Mucosa of descending colon (tissue), 3 donors: ENCODE measurements at places on chromosomes 11 and 22.

DNA sequence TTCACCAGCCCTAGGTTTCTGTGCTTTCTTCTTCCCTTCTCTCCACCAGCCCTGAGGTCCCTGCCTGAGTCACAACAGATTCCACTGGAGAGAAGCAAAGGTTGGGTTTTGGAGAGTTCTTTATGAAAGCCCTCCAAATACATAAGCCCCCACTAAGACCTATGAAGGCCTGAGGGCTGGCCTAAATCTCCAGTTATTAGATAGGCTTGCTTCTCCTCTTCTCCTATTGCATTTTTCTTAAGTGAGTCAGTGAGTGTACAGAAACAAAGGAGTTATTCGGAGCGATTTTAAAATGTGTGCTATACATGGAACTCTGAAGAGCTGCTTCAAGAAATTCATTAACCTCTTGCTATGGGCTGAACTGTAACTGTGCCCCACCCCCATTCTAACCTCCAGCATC, 1057.3 kb downstream of the OPCML start:
- DNase-seq = no peak

- DNase-seq = no peak
Measured at GRCh38 chr22:44108806-44109385, 71.8 kb upstream of the PARVG start.

GRCh38 chr22:38141217-38141973, 30.9 kb upstream of the BAIAP2L2 start:
- no peak for DNase-seq

- DNase-seq = peak; percentile 4
Measured at GRCh38 chr11:130213979-130214281, 54.3 kb downstream of the ST14 start.

DNA sequence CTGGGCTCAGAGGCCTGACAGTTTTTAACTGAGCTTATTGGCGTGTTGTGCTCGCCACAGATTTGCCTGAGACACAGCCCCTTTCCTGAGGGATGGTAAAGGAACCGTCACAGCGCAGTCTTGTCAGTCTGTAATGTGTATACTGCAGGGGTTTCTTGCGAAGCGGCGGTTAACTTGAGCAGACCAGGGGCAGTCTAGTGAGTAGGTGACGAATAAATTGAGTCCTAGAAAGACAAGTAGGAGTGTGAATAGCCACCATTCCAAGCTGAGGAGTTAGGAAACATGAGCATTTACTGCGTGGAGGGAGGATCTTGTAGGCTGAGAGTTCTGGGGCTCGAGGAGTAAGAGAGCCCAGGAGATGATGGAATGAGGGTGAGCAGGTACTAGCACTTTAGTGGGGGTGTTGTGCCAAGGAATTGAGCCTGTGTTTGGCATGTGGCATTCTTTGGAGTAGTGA, 1.4 kb downstream of the MED15 start:
- DNase-seq = no peak

DNA sequence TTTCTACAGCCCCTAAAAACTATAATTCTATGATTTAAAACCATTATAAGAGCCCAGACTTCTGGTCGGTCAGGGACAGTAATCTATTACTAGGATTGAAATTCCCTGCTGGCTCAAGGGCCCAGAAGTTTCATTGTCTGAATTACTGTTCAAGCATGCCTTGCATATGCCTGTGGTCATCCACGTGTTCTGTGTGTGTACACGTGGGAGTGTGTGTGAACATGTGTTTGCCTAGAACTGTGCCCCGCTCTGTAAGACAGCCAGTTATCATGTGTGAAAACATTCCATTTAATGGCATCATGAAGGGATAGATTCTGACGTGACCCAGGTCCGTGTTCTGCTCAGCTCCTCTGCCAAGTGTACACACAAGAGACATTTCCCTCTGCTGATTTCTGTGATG, 189.3 kb upstream of the NECTIN1 start:
- DNase-seq = no peak

- no peak for DNase-seq
Measured at GRCh38 chr11:63543711-63544110, 7.1 kb downstream of the PLAAT4 start.

GRCh38 chr11:34002420-34002819, 49.1 kb upstream of the CAPRIN1 start:
- no peak for DNase-seq

DNA sequence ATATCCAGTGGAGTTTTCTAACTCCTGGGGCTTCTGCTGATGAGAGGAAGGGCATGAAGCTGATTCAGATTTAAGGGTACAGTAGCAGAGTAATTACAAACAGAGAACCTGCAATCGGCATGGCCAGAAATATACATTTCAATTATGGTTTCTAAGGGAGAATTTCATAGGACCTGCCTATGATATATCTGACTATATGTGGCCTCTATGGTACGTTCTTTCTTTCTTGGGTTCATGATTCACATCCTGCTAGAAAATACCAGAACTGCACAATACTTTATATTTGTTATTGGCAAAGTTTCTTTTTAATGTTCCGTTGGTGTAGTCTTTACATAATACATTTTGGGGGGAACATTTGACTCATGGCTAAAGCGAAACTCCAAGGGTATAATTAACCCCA, 63.1 kb upstream of the TTC12 start:
- no peak for DNase-seq

GRCh38 chr22:44620129-44620840, 81.7 kb upstream of the PRR5 start:
- peak; percentile 65 for DNase-seq

DNA sequence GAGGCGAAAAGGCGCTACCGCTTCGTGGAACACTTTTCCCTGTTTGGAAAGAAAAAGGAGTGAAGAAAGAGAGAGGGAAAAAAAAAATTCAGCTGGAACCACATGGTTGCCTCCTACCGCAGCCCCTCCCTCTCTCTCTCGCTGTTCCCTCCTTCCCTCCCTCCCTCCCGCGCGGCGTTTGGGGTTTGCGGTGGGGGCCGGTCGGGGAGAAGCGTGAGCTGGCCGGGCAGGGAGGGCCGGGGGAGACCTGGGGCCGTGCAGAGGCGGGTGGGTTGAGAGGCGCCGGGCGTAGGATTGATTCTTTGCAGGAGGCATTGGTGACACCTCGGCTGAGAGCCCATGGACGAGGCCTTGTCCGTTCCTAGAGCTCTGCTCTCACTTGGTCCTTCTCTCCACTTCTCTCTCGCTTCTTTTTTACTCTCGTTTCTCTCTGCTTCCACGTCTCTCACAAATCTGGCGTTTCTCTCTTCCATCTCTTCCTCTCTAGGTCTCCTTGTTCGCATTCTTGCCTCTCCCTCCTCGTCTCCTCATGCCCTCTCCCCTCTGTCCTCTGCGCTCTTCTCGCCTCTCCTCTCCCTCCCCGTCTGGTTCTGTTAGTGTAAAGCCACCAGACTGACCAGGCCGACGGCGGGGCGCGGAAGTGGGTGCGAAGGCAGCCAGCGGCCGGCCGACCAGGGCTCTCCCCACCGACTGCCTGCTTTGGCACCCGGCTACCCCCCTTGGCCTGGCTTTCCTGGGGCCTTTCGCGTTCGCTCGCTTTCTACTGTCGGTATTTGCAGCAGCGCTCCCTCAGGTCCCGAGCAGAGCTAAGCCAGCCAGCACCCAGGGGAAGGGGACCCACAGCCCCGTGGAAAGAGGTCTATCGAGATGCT, at the start of gene CLMP:
CLMP (minus strand) TSS at position 61 of the 872 bp plus-strand sequence. CDS start 308 bp downstream, outside the sequence.
- DNase-seq = peak; percentile 67

DNA sequence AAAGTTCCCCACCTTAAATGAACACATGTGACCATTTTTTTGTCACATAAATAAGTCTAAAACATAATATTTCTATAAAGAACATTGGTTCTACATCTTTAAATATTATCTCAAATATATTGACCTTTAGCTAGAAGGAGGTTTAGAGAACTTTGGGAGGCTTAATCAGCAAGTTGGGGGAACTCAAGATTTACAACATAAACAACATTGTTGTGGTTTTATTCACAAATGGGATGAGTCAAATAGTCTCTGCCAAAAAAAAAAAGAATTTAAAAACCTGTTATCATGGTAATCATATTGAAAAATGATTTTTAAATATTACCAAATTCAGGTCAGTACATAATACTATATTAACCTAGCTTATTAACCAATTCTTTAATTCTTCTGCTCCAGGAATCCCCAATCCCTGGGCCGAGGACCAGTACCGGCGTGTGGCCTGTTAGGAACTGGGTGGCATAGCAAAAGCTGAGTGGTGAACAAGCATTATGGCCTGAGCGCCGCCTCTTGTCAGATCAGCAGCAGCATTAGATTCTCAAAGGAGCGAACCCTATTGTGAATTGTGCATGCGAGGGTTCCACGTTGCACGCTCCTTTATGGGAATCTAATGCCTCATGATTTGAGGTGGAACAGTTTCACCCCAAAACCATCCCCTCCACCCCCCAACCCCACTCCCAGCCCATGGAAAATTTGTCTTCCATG, 98.2 kb downstream of the RDX start:
- no peak for DNase-seq

GRCh38 chr11:36019722-36020121, 75.9 kb downstream of the LDLRAD3 start:
- no peak for DNase-seq

GRCh38 chr11:60987577-60988277, 16.2 kb downstream of the CD6 start:
- no peak for DNase-seq

GRCh38 chr11:72716290-72716689, 35.9 kb downstream of the ARAP1 start:
- no peak for DNase-seq

GRCh38 chr22:40202225-40202944, 24.7 kb downstream of the TNRC6B start:
- no peak for DNase-seq

DNA sequence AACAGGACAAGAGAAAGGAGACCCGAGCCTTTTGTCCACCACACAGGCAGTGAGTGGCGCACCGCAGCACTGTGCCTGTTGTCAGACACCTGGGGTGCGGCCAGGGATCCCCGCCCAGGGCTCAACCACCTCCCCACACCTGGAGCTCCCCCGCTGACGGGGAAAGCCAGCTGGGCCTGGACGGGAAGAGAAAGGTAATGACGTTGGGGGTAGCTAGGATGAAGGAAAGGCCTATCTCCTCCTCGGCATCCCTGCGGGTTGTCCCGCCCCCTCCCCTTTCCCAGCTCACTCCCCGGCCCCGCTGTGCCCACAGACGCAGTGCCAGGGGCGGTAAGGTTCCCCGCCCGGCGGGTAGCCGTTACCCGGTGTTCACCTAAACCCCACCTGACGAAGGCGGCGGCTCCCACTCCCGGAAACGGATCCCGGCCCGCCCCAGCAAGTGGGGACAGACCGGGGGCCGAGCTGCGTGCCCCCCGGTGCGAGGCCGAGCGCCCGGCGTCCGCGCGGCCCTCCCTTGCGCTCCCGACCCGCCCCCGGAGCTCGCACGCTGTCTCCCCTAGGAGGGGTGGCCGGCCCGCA, 495 bp downstream of the HYOU1 start:
- DNase-seq = peak; percentile 79

DNA sequence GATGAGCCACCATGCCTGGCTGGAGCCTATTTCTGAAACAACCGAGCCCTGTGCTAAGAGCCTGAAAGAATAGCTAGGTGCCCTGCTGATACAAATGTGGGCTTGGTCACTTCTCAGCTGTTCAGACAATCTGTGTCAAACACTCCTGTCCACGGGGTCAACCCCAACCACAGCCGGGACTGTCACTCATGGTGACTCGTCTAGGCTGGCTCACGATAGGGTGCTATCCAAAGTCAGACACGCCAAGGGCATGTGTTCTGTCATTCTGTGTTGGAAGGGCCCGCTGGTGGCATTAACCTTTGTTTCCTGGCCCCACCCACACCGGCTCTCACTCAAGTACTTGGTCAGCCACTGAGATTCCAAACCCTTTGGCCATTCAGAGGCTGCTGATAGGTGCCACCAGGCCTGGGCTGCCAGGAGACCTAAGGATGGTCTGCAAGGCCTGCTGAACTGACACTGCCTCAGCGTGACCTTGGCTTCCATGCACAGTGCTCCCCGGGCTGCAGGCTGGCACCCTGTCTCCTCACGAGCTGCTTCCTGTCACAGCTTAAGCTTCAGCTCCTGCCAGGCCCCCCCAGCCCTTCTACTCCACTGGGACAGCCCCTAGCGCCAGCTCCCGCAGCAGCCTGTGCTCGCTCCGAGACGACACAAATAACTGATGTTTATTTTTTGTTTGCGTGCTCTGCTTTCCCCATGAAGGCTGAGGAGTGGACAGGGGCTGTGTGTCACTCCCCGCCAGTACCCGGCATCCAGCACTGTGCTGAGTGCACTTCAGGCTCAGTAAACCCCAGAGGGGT, 14.2 kb upstream of the CDC42BPG start:
- peak; percentile 87 for DNase-seq

DNA sequence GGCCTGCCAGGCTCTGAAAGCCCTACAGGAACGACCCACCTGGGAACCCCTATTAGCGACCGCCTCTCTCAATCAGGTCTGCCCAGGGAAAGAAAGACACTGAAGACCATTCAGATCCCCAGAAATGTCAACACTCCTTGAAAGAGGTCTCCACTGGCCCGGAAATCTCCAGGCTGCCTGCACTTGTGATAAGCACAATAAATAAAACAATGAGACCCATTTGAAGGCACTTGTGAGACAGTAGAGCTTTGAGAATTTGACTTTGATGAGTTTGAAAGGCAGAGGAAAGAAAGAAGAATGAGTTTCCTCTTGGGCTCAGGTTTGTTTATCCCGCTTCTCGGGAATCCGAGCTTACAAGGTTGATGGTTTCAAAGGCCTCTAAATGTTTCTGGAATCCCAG, 416.3 kb downstream of the BUD13 start:
- no peak for DNase-seq

- DNase-seq = peak; percentile 59
Measured at GRCh38 chr11:65425971-65426838, 3.6 kb downstream of the NEAT1 start.

DNA sequence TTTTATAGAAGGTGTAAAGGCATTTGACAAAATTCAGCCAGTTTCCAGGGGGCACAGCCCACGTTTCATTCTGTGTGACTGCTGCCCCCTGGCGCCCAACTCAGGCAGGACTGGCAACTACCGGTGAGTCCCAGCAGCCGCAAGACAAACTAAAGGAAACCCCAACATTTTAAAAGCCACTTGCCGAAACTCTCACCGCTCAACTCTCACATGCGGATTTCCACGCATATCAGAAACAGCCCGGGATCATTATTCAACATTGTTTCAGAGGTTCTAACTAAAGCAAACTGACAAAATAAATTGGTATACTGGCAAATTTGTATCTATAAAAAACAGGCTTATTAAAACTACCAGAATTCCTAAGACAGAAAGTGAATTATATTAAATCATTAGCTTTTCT, 48.2 kb downstream of the MORC2 start:
- DNase-seq = peak; percentile 84

DNA sequence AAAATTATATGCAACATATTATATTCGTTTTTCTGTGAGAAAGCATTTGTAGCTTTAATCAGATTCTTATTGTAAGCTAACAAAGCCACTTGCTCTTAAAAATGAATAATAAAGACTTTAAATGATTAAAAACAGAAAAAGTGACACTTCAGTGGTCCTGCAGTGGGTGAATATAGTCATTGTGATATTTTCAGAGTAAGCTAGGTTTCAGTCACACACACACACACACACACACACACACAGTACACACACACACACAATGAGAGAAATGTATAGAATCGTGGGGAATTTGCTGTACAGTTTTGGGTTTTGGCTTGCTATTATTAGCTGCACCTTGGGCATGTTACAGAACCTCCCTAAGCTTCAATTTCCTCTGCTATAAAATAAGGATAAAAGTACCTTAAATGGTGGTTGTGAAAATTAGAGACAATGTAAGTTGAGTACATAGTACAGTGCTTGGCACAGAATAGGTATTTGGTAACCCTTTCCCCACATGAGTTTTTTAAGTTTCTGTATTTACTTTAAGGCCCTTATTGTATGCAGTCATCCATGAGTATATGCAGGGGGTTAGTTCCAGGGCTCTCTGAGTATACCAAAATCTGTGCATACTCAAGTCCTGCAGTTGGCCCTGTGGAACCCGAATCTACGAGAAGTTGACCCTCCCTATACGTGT, 39.8 kb downstream of the CSTPP1 start:
- DNase-seq = no peak

- peak; percentile 74 for DNase-seq
Measured at GRCh38 chr11:35083431-35084238, 55.3 kb upstream of the CD44 start.
